ENCODE measurements at places on chromosomes 13 and 19.
A peak's percentile ranks its signal among the peaks of the same experiment; 100 is the strongest.

DNA sequence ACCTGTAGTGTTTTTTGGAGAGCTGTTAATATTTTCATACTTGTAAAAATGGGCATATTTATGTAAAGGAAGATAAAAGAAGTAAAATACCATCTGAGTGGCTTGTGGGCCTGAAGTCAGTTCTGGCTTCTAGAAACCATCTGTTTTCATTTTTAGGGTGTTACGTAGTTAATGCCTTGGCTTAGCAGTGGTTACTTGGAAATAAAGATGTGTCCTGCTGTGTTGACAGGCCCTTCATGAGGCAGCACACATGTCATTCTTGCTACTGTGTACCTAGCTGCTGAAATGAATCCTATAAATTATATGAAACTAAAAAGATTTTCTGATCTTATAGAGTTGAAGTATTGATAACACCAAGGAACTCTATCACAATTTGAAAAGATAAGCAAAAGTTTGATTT lies 16.0 kb downstream of the ILF3 start:
- DNase-seq = no peak

DNA sequence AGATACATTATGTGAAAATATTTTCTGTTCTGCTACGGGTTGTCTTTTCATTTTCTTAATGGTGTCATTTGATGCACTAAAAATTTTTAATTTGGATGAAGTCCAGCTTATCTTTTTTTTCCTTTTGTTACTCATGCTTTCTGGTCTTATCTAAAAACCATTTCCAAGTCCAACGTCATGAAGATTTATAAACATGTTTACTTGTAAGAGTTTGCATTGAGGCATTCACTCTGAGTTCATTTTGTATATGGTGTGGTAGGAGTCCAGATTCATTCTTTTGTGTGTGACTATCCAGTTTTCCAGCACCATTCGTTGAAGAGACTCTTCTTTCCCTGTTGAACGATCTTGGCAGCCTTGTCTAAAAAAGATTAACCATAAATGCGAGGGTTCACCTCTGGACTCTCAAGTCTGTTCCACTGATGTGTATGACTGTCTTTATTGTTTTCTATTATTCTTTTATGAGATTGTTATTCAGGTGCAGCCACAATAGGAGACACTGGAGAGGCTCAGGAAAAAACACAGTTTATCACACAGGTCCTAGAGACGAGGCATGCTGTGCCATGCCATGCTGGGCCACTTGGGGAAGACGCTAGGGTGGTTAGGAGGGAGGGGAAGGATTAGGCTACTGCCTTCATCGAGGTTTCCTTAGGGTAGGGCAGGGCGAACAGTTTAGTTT lies 35.0 kb downstream of the NAA16 start:
- no peak for DNase-seq

- no peak for DNase-seq
Observed at GRCh38 chr19:8311461-8312260, 3.5 kb upstream of the CD320 start.

DNA sequence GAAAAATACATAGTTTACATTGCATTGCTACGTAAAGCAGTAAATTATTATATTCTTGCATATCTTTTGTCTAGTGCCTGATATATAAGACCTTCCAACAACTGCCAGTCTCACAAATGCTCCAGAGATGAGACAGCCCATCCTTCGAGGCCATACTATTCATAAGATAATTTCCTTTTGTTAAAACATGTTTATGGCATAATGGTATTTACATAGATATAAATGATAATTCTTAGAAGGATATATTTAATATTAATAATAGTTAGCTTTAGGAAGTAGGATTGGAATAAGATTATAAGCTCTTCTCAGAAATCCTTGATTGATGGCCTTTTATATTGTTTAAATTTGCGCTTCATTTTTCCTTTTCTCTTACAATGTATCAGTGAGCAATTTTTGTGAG lies 1410.1 kb upstream of the MIR17HG start:
- DNase-seq = no peak

DNA sequence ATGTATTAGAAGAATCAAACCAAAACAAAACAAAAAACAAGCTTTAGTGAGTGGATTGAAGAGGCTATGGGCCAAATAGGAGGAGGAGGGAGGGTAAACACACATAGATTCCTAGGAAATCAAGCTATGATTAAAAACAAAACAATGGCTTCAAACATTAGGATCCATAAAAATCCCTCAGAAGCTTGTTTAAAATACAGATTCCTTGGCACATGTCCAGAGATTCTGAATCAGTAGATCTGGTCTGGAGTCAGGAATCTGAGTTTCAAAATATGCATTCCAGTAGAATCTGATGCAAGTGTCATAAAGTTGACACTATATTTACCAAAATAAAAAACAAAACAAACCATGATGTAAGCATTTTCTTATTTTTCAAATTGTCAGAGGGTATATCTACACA lies 692.8 kb upstream of the SGCG start:
- no peak for DNase-seq

DNA sequence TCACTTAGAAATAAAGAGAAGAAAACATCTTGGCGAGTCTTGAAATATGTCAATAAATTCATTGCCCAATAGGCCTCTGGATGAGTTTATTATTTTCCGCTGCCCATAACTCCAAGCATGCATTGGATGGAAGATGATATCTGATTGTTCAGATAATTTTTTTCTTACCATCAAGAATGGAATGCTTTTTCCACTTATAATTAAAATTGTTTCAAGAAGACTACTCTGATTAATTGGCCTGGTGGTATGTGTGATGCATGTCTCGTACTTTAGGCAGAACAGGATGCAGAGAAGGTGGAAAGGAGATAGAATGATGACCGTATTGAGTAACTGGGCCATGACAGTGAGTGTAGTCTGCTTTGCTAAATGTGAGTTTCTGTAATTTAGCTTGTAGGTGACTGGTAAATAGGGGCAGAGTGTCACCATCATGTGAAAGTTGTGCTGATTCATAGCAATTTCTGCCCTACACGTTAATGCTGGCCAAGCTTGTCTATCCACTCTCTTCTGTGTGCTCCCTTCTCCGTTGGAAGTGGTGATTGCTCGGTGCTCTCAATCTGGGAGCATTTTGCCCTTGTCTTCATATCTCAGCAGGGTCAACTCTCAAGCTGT lies 13.5 kb upstream of the SPATA13 start:
- no peak for DNase-seq

DNA sequence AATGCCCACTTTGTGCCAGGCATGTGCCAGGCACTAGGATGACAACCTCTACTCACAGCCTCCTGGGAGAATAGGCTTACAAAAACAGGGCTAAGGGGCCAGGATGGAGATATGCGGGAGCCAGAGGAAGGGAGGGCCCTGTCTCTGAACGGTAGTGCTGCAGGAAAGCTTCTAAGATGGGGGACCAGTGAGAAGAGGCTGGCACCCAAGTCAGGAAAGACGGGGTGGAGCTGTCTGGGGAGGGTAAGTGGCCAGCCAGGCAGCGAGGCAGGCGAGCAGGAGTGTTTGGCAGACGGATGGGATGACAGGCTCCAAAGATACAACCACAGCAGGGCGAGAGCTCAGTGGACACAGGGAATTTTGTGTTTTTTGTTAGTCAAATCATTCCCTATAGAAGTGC lies 44.7 kb upstream of the GPI start:
- no peak for DNase-seq

DNA sequence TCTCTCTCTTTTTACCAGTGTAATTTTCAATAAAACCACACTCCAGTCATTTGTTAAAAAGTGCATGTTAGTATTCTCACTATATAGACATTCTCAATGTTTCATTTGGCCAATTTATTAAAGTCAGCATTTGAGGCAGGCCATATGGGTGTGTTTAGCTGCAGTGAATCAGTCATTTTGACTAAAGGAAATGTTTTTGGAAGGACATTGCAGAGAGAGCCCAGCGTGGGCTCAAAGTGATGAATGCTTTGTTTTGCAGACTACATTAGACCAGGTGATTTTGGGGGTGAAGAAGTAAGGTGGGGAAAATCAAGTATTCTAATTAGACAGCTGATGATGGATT lies 116.7 kb downstream of the POSTN start:
- no peak for DNase-seq

GRCh38 chr19:20039203-20039723 lies at the start of gene ZNF682:
Gene ZNF682 (minus strand): TSS chr19:20039505. CDS start chr19:20039345, 160 bp downstream.
- peak; percentile 95 for DNase-seq

DNA sequence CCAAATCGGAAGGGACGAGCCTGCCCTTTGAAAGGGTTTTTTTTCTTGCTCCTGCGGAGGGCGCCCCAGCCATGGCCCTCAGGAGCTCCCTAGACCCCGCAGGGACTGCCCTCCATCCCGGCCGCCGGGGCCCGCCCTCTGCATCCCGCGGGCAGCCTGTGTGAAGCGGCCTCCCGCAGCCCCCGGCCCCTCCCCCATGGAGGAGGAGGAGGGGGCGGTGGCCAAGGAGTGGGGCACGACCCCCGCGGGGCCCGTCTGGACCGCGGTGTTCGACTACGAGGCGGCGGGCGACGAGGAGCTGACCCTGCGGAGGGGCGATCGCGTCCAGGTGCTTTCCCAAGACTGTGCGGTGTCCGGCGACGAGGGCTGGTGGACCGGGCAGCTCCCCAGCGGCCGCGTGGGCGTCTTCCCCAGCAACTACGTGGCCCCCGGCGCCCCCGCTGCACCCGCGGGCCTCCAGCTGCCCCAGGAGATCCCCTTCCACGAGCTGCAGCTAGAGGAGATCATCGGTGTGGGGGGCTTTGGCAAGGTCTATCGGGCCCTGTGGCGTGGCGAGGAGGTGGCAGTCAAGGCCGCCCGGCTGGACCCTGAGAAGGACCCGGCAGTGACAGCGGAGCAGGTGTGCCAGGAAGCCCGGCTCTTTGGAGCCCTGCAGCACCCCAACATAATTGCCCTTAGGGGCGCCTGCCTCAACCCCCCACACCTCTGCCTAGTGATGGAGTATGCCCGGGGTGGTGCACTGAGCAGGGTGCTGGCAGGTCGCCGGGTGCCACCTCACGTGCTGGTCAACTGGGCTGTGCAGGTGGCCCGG lies 815 bp downstream of the MAP3K10 start:
- peak; percentile 62 for DNase-seq

DNA sequence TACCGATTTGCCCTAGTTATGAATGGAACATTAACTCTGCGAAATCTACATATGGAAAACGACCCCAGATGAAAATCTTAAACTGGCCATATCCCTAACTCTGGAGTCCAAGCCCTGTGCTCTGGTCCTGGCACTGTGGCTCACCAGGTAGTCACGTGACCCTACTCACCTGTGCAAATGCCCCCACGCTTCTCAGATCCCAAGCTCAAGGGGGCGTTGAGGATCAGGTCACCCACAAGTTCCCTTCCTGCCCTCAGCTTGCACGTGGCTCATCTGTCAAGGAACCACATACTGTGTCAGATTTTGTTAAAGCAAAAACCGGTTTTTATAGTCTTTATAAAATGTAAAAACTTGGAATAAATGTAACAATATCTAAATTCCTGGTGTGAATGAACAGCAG lies 324.0 kb downstream of the SHISA2 start:
- DNase-seq = no peak

DNA sequence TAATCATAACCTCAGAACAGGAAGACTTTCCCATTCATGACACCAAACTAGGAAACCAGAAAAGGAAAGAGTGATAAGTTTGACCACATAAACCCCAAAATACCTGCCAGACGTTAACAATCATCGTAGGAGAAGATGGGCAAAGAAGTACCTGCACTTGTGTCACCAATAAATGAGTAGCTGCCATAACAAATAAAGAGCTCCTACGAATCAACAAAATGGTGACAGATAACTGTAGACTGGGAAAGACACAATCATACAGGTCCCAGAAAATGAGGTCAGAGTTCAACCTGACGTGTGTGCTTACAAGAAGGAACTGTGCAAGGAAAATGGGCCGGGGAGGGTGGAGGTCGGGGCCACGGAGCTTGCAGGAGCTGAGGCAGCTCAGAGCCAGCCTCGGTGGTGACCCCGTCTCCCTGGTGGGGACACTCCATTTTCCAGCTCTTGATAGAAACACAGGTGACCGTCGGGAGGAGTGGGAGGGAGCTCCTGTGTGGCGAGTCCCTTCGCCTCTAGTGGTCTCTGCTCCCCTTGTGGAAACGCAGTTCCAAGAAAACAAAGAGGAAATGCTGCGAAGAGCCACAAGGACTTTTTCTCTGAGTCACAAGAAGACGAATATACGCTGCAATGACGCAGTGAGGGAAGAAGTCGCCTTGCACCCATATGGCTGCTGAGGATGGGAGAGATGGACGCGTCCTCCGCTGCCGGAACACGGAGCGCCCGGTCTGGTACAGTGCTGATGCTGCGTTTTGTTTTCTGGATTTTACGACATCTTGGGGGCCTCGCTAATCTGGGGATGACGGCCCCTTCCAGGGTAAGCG lies 9.5 kb downstream of the PIP5K1C start:
- DNase-seq = no peak

DNA sequence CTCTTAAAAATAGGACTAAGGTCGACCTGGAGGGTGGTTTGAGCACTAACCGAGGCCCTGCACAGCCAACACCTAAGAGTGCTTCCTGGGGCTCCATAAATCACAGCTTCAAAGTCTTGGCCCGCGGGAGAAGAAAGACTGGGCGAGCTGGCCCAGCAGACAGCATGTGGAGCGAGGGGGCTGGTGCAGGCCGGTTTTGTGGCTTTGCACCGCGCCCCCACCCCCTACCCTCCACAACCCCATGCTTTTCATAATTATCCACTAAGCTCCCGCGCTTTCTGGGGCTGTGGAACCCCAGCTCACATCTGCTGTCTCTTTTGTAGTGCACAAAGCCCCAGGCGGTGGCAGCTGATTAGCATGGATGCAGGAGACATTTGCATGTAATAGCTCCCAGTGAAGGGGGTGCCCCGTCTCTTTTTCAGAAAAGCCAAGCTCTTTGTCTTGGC lies 17.1 kb downstream of the CARM1 start:
- DNase-seq = peak; percentile 78

- DNase-seq = no peak
Observed at GRCh38 chr19:42540071-42540553, 11.8 kb upstream of the CEACAM1 start.

GRCh38 chr19:29845574-29846176 lies 33.9 kb downstream of the CCNE1 start:
- DNase-seq = peak; percentile 67

DNA sequence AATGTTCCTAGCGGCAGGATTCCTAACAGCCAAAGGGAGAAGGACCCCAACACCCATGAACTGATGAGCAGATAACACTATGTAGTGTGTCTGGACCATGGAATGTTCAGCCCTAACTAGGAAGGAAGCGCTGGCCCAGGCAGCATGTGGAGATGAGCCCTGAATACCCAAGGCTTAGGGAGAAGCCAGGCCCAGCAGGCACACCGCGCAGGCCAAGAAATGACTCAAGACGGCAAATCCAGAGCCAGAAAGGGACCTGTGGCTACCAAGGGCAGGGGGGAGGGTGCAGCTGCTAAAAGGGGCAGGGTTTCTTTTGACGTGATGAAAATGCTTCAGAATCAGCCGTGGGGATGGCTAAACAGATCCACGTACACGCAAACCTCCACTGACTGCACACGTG lies 20.7 kb upstream of the TINCR start:
- DNase-seq = no peak

DNA sequence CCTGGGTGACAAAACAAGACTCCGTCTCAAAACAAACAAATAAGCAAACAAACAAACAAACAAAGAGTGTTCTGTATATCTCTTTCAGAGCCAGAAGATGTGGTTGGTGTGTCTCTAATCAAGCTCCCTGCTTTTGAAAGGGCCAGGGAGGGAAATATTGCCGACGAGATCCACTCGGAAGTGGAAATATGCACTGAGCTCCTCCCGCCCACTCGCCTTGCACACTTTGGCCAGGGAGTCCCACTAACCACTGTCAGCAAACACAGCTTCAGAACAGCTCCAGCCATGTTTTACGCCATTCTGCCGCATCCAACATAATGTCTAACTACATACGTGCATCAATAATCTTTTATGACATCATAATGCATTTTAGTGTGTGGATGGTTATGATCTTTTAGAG lies 155.5 kb upstream of the VSTM2B start:
- DNase-seq = no peak
